ENCODE measurements at places on chromosomes 4 and X.

DNA sequence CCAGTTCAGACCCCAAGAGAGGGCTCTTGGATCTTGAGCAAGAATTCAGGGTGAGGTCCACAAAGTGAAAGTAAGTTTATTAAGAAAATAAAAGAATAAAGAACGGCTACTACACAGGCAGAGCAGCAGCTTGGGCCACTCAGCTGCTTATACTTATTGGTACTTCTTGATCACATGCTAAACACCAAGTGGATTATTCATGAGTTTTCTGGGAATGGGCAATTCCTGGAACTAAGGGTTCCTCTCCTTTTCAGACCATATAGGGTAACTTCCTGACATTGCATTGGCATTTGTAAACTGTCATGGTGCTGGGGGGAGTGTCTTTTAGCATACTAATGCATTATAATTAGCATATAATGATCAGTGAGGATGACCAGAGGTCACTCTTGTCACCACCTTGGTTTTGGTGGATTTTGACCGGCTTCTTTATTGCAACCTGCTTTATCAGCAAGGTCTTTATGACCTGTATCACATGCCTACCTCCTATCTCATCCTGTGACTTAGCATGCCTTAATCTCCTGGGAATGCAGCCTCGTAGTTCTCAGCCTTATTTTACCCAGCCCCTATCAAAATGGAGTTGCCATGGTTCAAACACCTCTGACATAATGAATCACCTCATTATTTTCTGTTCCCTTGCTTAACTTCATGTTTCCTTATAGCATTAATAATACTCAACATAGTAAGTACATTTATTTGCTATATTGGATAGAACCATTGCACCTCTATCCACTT, 476.3 kb downstream of the DTHD1 start:
- no peak for DNase-seq

DNA sequence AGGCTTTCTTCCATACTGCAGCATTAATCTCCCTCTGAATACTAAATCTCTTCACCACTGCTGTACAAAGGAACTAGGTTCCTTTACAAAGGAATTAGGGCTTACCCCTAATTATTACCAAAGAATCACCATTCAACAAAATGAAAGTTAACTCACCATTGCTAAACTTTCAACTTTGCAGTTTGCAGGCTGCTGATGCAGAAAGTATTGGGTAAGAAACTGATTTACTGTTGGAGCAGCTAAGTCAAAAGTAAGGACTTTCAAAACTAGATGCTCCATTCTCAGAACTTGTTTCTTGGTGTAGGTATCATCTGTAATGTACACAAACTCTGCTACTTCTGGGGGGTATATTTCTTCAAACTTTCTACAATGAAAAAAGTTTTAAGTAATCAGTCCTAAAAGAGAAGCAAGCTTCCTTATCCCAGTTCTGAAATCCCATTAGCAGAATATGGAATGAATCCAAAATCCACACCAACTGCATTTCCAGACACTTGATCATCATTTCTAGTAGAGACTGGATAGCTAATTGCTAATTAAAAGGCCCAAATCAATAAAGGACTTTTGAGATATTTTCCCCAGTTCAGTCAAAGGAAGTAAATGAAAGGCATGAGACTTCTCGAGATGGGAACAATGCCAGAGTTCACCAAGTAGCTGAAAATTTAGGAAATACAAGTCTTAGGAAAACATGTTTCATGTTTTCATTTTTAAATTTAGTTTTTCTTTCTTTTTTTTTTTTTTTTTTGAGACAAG, 4.3 kb downstream of the CCNA2 start:
- no peak for DNase-seq

- no peak for DNase-seq
Observed at GRCh38 chr4:91147067-91147466, 1019.9 kb downstream of the CCSER1 start.

GRCh38 chr4:1060621-1061020, 49.2 kb downstream of the FGFRL1 start:
- DNase-seq = no peak

- no peak for DNase-seq
Observed at GRCh38 chr4:88070031-88070430, 62.6 kb downstream of the PKD2 start.

DNA sequence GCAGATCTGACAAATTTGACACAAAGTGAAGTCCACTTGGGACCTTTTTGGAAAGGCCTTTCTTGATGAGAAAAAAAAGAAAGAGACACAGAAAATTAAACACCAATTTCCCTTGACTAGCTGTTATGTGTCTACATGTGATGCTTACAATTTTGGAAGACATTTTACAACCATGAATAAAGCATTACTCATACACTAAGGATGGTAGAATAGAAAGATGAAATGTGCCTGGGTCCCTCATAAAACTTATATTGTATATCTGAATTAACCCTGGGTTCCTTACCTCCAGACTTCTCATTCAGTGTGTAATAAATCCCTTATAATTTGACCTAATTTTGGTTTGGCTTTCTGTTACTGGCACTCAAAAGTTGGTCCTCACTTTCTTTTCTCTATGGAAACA, 16.5 kb upstream of the GRIA3 start:
- no peak for DNase-seq

GRCh38 chr4:105622269-105622668, 69.8 kb downstream of the ARHGEF38 start:
- DNase-seq = no peak

DNA sequence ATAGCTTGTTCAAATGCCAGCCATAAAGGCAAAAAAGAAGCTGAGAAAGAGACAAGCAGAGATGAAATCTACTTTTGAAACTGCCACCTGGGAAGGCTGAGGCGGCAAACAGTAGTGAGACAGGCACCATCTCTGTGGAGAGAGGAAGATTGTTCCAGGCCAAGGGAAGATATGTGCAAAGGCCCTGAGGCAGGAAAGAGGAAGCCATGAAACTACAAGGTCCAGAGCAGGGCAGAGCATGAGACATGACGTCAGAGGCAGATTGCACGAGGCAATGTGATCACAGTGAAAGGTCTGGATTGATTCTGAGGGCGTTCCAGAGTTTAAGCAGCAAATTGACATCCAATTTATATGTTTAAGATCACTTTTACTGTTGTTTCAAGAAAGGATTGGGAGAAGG, 226.1 kb downstream of the QDPR start:
- DNase-seq = no peak
